ENCODE measurements at places on chromosomes 7 and 10.

DNA sequence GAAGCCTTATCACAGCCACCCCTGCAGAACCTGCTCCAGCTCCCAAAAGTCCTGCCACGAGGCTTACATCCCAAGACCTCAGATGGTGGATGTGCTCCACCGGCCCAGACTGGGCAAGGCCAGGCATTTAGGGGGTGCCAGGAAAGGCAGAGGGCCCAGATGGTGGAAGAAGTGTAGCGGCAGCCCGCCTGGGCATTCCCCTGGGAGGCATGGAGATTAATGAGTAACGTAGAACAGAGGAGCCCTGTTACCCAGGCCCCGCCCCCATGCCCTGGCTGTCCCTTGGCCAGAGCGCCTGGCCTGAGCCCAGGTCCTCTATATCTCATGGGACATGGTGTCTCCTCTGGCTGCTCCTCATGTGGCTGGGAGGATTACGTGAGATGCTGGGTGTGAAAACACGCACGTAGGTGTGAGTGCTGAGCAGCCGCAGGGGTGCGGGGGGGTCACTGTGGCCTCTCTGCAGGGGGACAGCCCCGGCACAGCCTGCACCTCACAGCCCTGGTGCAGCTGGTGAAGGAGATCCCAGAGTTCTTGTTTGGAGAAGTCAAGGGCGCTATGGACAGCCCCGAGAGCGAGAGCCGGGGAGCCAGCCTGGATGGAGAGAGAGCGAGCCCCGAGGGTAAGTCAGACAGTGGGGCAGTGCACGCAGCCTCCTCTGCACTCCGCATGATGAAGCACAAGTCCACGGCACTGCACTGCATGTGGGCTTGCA is 52.9 kb downstream of the ZNF467 start:
- DNase-seq = no peak

GRCh38 chr10:17201794-17202116 is 283 bp upstream of the TRDMT1 start:
- no peak for DNase-seq

- no peak for DNase-seq
Observed at GRCh38 chr10:44477046-44477425, 92.1 kb upstream of the CXCL12 start.

GRCh38 chr7:24239260-24239659 is 44.7 kb upstream of the NPY start:
- DNase-seq = no peak

DNA sequence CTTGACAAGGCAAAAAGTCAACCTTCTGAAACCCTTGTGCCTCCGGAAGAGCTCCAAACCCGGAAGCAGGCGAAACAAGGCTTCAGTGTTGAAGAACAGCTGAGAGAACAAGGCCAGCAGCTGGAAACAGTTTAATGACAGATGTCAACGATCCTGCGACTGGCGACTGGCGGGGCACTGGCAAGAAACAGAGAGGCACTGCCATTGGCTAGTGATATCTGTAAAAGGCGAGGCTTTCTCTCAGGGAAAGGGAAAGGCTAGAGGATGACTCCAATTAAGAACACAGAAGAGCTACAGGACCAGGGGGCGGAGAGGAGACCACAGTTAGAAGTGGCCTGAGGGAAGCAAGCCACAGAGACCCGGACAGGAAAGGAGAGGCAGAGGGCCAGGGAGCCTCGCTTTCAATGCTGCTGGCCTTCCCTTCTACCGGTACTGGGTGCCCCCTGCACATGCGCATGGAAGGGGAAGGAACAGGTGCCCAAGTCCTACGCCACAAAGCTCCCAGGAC is 19.4 kb downstream of the ITGB1 start:
- DNase-seq = no peak

- DNase-seq = no peak
Observed at GRCh38 chr10:76879116-76879913, 758.3 kb downstream of the KCNMA1 start.

GRCh38 chr7:139703487-139704307 is 74.1 kb downstream of the HIPK2 start:
- no peak for DNase-seq

DNA sequence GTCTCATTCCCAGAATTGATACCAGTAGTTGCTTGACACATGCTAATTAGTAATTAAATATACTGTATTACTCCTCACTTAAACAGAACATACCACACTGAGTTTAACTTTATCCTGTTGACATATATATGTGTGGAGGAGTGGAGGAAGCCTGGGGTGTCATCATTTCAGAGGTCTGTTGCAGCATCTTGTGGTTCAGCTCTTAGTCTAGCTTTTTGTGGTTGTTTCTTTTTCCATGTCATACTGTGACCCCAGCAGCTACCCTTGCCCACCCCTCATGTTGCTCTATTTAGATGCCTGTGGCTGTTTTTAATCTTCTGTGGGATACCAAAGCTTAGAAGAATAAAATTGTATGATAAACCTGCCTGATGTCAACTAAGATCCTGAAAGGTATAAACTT is 875.4 kb downstream of the LRMDA start:
- no peak for DNase-seq

GRCh38 chr10:112332509-112333228 is 41.2 kb upstream of the ACSL5 start:
- DNase-seq = no peak

DNA sequence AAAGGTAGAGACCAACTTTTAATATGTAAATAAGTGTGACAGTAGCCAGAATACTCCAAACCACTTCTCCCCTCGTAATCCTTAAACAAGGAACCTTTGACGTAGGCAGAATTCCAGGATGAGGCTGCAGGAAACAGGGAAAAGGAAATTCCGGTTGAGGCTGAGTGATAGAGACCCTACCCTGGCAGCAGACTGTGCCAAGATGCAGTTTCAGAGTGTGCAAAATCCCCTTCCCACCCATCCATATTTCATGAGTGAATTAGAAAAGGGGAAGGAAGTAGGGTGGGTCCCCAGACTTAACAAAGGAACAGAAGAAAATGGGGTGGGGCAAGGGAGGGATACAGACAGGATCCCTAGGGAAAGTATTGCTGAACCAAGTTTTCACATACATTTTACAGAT is 143.0 kb downstream of the RAPGEF5 start:
- no peak for DNase-seq

DNA sequence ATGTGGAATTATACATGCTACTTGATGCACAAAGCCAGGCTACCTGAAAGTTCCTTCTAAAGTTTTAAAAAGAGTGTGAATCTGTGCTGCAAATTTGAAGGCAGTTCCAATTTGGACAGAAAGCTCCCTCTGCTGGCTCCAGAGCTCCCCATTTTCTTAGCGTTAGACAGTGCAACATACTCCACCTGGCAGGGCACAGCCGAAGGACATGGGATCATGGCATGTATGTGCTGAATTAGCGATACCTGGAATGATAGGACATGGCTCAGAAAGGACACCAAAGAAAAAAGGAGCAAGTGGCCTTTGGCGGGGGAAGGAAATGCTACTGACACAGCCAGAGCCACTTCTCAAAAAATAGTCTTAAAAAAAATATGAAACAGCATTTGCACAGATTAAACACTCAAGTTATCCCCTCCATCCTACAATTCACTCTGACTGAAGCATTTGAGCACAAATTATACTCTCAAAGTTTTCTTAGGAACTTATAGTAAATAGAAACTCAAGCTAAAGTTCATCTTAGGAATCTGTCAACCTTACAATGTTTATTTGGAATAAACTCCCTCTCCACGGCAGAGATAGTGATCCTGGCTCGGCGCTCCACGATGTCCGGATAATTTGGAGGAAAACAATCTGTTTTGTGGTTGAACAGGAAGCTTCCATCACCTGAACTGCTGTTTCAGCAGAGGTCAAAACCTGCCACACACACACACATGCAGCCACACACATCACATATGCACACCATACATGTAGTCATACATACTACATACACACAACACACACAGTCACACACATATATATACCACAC is 80.0 kb downstream of the C7orf25 start:
- DNase-seq = peak; percentile 1

DNA sequence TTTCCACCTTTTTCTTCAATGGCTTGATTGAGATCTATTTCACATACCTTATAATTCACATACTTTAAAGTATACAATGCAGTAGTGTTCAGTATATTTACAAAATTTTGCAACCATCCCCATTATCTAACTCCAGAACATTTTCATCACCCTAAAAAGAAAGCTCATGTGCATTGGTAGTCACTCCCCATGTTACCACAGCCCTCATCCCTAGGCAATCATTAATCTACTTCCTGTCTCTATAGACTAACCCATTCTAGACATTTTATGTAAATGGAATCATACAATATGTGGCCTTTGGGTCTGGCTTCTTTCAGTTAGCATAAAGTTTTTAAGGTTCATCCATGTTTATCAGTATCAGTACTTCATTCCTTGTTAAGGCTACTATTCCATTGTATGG is 214.2 kb downstream of the WDR11 start:
- no peak for DNase-seq

DNA sequence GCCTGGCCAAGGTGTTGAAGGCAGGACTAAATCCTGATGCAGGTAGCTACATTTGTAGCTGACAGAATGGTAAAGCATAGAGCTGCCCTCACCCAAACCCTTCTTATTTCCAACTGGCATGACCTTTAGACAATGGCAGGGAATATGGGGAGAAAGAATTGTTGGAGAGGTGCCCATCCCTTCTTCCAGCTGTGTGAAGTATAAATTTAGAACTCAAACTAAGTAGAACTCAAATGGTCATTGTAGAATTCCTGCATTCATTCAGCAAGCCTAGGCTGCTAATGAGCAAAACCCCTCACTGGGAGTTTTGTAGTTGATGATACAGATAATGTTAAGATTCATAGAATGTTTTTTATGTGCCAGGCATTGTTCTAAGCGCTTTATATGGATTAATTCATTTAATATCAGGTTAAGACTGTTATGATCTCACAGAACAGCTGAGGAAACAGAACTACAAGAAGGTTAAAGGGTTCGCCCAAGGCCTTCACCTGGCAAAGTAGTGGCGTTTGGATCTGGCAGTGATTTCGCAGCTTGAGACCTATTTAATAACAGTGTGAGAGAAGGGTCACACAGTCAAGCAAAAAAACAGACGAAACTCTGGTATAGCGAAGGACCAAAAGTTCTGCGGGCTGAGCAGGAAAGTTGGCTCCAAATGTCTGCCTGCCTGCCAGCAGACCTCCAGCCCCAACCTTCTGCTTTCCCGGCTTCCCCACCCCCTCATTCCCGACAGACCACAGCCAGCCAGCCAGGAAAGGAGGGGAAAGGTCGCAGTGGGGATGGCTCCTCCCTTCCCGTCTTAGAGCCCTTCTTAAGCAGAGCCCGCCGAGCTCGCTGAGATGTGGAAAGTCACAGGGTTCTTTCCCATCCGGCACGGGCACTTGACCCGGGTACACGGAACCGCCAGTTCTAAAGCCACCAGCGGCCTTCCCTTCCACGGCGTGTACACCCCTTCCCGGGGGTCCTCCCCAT is 1.6 kb upstream of the HILPDA start:
- no peak for DNase-seq

DNA sequence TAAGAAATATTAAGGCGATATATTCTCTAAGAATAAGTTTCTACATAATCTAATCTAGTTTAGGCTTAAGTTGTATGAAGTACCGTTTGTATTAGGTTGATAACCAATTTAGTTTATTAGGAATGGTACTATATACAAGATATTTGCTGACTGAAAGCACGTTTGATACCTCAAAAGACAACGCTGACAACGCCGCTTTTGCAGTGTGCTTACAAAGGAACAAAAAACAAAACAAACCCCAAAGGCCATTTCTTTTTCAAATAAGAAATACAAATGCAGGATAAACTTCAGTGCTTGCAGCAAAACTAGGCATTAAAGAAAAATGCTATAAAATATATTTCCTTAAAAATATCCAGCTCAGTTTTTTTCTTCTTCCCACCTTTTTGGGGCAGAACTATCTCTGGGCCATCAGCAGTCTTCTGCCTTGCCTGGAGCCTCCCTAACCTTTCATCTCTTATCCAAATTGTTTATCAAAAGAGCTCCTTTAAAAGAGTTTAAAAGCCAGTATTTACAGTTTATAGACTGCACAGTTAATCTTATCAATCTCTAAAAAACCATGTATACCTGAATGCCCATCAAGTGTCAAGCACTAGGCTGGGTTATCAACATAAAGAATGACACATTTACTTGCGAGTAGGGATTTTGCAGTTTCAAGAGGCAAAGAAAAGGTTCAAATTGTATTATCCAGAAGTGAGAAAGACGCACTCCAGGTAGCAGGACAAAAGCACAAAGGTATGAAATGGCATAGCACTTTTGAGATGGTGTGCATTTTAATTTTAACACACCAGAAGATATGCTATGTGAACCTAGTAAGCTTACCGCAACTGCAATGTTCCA is 4.1 kb upstream of the KMT2E start:
- no peak for DNase-seq

DNA sequence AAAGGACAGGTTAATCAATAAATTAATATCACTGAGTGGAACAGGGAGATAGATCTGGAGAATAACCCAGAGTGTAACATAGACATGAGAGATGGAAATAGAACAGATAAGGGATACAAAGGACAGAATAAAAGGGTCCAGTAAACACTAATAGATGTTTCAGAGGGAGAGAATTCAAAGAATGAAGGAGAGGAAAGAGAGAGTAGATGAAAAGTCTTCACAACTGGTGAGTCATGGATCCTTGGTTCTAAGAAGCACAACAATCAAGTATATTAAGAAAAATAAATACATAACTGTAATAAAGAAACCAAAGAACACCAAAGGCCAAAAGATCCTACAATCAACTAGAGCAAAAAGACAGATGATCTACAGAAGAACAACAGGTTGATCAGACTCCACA is 66.3 kb downstream of the BEND7 start:
- no peak for DNase-seq

- DNase-seq = no peak
Observed at GRCh38 chr10:34299105-34299611, 515.9 kb downstream of the PARD3 start.

- no peak for DNase-seq
Observed at GRCh38 chr7:139339025-139339424, 2.1 kb upstream of the FMC1 start.

DNA sequence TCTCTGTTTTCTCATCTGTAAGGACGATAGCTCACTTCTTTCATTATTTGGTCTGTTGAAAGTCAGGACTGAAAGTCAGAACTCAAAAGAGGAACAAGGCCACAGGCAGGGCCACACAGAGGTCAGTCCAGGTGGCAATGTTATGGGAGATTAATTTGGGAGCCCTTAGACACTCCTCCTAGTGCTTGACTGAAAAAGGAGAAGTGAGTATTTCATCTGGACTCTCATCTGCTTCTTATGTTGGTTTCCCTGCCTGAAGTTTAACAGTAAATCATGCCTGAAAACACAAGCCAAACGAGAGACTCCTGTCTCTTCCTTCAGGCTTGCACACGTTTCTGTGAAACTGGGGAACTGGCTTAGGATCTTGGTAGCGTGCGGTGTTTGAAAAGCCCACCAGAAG is 248.5 kb downstream of the BUB3 start:
- no peak for DNase-seq

DNA sequence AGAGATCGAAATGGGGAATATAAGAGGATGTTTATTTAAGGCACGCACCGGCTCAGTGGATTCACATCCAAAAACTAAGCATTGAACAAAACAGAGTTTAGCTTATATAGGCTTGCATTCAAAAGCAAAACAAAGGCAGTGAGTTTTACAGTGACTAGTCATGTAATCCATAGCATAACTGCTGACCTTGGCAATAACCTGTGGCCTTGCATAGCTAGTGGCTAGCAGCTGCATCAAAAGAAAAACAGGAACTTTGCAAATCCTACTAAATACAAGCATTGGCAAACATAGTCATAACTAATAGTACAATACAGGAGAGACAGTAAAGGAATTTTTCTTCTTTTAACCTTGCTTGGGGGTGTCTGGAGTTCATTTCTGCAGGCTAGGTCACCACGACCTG is 9.7 kb upstream of the ZNF485 start:
- DNase-seq = peak; percentile 27

GRCh38 chr7:101596898-101597297 is 32.2 kb downstream of the MYL10 start:
- DNase-seq = no peak

Data from AML-193 (cell line).